ENCODE measurements at places on chromosomes 5 and 9. TPM values are rescaled to one million over a fixed set of nuclear protein-coding genes. Genes with fewer than 3 reads are reported as not detected.

SHOC1 gene
- total RNA-seq: not detected

IL17B gene
- total RNA-seq: not detected

GPX3 gene
- 9,846 TPM for total RNA-seq

NFIB gene
- 141 TPM for total RNA-seq

DNA sequence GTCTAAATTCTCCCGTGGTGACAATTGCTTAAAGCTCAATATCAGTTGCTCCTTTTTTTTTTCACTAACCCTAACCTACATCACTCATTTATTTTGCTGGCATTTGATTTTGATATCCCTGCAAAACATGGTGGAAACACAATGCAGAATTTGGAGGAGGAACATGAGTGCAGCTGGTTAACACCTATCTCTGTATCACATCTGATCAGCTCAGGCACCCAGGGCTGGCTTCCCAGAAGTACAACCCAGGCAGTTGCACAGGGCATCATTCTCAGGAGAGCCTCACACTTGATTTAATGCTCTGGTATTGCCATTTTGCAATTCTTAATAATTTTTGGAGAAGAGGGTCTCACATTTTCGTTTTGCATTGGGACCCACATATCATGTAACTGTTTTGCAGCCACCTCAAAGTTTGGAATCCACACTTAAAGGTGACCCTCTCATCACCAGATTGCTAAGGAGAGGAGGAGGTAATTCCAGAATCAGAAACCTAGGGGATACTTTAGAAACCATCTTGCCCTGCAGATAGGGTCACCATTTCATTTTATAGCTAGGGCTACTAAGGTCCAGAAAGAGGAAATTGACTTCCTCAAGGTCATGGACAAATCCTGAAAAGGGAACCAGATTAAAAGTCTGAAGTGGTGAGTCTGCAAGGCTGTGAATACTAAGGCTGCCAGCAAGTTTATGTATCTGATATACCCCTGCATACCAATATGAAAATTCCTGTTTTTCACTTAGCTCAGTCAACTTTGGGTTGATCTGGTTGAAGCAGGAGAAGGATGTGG, 19.3 kb upstream of the ADAM19 start:
- DNase-seq: no peak

GRCh38 chr5:136809382-136809781, 444.0 kb upstream of the TRPC7 start:
- DNase-seq: no peak
